Thyroid gland (tissue), 4 donors: ENCODE measurements at places on chromosomes 1 and 21.

DNA sequence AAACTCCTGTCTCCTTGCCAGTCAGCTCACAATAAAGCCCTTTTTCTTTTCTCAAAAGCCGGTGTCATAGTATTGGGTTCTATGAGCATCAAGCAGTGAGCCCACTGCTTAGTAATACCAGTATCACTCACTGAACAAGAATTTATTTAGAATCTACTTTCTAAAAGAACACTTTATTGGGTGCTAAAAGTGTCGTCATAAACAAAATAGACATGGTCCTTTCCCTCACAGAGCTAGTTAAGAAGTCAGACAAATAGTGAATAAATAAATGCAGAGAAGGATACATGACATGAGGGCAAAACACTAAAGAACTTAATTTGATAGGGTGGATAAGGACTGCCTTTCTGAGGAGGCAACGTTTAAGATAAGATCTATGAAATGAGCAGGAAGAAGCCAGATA, 32.2 kb downstream of the EVI5 start:
- no peaks in the 10 kb centered on the region for H3K4me1 ChIP-seq
- DNase-seq, result no peak
- H3K36me3 ChIP-seq, result no peaks in the 10 kb centered on the region
- no peak overlapping the region for H3K4me3 ChIP-seq

DNA sequence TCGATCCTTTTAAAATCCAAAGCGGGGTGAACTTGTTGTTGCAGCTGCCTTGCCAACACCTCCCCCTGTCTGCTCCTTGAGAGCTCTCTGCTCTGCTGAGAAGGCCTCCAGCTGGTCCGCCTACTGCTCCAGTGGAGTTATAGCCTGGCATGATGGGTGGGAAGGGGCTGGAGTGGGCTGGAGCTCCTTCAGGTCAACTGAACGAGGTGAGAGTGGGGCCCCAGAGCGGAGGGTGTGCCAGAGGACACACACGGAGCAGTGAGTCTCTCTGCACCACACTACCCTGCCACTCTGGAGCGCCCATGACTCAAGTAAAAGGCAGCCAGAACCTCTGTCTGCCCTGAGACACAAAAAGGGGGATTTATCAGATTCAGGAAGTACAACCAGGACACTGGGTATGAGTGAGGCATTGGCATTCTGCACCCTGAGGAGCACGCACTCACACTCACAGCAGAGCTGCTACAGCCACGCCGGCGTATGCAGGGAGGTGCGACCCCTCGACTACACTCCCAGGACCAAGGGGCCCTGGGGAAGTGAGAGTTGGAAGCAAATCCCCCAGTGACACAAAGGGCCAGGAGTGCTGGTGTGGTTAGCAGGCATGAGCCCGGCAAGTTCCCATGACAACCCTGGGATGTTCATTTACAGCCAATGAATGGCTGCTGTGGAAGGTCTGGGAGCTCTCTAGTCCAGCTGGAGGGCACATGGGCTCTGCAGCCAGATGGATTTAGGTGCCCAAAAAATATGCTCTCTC, 28.0 kb upstream of the EVA1B start:
- H3K36me3 ChIP-seq, result peaks cover 36% of the 10 kb centered on the region
- H3K27ac ChIP-seq, result peak overlapping the region; percentile 92
- no peak overlapping the region for H3K4me3 ChIP-seq
- no peaks in the 10 kb centered on the region for H3K27me3 ChIP-seq

GRCh38 chr1:200818248-200818647, 54.5 kb upstream of the GPR25 start:
- H3K27ac ChIP-seq, result no peak overlapping the region
- no peak for DNase-seq
- peaks cover 3% of the 10 kb centered on the region for H3K36me3 ChIP-seq
- no peaks in the 10 kb centered on the region for H3K4me1 ChIP-seq
- H3K27me3 ChIP-seq, result no peaks in the 10 kb centered on the region
- H3K4me3 ChIP-seq, result no peak overlapping the region

GRCh38 chr1:196466654-196467053, 141.6 kb downstream of the KCNT2 start:
- H3K4me1 ChIP-seq, result peaks cover 5% of the 10 kb centered on the region
- H3K27me3 ChIP-seq, result no peaks in the 10 kb centered on the region
- H3K4me3 ChIP-seq, result no peak overlapping the region
- H3K27ac ChIP-seq, result no peak overlapping the region
- DNase-seq, result no peak
- H3K36me3 ChIP-seq, result no peaks in the 10 kb centered on the region

GRCh38 chr1:181131255-181131941, 42.9 kb downstream of the IER5 start:
- no peaks in the 10 kb centered on the region for H3K27me3 ChIP-seq
- H3K27ac ChIP-seq, result no peak overlapping the region
- H3K36me3 ChIP-seq, result no peaks in the 10 kb centered on the region
- DNase-seq, result no peak
- H3K4me3 ChIP-seq, result no peak overlapping the region

- peaks cover 10% of the 10 kb centered on the region for H3K4me1 ChIP-seq
- no peaks in the 10 kb centered on the region for H3K36me3 ChIP-seq
- no peak overlapping the region for H3K27ac ChIP-seq
- DNase-seq, result no peak
- H3K4me3 ChIP-seq, result no peak overlapping the region
Observed at GRCh38 chr1:63623952-63624351, 30.7 kb downstream of the PGM1 start.

DNA sequence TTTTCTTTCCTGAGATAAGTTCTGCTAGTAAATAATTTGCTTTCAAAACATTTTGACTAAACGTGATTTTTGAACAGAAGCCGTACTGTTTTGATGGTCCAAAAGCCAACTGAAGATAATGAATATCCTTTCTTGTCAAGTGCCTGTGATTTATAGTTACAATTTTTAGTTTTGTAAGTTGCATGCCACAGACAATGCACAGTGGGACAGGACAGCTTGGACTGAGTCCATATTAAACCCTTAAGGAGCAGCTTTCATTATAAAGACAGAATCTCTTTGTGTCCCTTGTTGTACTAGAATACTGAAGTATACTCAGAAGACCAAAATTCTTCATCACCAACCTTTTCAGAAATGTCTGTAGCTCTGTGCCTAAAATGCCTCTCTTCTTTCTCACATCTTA, 92.2 kb downstream of the LTN1 start:
- DNase-seq, result no peak
- H3K27ac ChIP-seq, result no peak overlapping the region
- H3K27me3 ChIP-seq, result no peaks in the 10 kb centered on the region
- H3K4me3 ChIP-seq, result no peak overlapping the region

GRCh38 chr1:175193527-175193910, 943 bp upstream of the KIAA0040 start:
- H3K27ac ChIP-seq, result peak overlapping the region; percentile 80
- no peak overlapping the region for H3K4me3 ChIP-seq
- no peaks in the 10 kb centered on the region for H3K27me3 ChIP-seq
- DNase-seq, result no peak

DNA sequence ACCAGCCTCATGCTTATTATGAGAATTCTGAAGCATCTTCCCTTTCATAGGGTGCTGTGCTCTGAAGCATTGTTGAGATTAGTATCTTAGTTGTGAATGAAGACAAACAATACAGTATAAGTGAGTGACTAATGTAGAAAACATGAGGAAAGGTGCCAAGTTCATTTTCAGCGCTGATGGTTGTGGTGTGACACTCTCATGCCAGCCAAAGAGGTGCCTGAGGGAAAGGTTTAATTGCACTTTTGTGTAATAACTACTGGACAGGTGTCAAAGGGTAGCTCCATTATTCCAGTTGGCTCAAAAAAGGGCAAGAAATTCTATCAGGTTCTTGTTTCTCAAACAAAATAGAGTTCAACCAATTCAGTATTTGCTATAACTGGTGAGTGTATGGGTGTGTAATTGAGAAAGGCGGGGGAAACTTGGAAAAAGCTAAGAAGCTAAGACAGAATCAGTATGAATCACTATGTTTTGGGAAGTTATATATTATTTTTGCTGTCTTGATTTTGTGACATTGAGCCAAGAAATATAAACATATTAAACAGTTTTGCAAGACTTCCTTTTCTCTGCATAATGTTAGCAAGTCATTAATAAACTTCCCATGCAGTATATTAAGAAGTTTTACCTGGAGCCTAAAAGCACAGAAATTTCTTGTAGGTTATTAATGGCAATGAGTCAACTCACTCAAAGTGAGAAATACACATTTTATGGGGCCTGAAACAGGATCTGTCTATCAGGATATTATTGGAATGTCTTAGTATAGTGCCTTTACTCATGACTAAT, 31.8 kb downstream of the KCNK2 start:
- H3K4me3 ChIP-seq, result no peak overlapping the region
- no peaks in the 10 kb centered on the region for H3K36me3 ChIP-seq
- no peak for DNase-seq
- H3K4me1 ChIP-seq, result no peaks in the 10 kb centered on the region
